ENCODE measurements at places on chromosomes 11 and 22. TPM values are rescaled to one million over a fixed set of nuclear protein-coding genes. Genes with fewer than 3 reads are reported as not detected.

Gene GPHA2
- polyA plus RNA-seq: not detected

Gene DYNC2H1
- 1.1 TPM for polyA plus RNA-seq

GRCh38 chr22:50146439-50147238 is 23.9 kb upstream of the PANX2 start:
- no peak for DNase-seq

Gene KLHDC7B
- 4.3 TPM for polyA plus RNA-seq

Gene VWCE
- not detected for polyA plus RNA-seq

- no peak for DNase-seq
Observed at GRCh38 chr11:116043857-116044256, 539.6 kb upstream of the CADM1 start.

- DNase-seq: no peak
Observed at GRCh38 chr11:120186774-120187591, 23.8 kb upstream of the OAF start.

Gene WNT11
- polyA plus RNA-seq: 0.16 TPM

DNA sequence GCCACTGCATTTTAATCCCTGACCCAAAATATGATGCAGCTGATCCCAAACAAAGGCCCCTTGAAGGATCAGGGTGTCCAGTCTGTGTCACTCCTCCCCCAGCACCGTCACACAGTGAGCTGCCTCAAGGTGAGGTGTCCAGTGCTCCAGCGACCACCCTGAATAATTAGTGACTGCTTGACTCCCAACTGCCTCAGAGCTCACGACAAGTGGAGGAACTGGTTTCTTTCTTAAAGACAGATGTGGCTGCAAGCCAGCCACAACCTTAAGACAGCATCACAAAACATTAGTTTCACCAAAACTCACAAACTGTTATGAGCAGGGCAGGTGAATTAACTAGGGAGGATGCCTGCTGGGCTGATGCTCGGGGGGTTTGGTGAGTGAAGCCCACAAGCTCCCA is 74.6 kb downstream of the PIWIL3 start:
- DNase-seq: no peak

Gene PLAAT4
- 416 TPM for polyA plus RNA-seq

GRCh38 chr11:71086687-71087258 is 165.6 kb downstream of the SHANK2 start:
- DNase-seq: no peak

Gene CLMP
- polyA plus RNA-seq: 0.41 TPM

DNA sequence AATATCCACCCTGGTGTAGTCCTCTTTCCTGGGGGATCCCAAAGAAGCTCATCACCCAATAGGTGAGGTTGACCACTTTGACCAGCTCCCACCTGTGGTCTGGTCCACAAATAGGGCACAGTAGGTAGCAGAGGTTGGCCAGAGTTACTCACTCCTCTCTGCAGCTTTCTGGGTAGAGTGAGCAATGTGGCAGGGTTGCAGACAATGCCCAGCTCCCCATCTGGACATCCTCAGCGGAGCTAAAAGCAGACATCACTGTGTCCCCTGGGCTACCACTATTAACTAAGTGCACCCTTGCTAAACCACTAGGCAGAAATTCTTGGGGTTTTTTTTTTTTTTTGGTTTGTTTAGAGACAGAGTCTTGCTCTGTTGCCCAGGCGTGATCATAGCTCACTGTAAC is 48.4 kb upstream of the TP53I11 start:
- no peak for DNase-seq

Gene SEC14L6
- not detected for polyA plus RNA-seq

- no peak for DNase-seq
Observed at GRCh38 chr11:44301564-44302271, 8.2 kb downstream of the ALX4 start.

Gene MMP8
- polyA plus RNA-seq: not detected

DNA sequence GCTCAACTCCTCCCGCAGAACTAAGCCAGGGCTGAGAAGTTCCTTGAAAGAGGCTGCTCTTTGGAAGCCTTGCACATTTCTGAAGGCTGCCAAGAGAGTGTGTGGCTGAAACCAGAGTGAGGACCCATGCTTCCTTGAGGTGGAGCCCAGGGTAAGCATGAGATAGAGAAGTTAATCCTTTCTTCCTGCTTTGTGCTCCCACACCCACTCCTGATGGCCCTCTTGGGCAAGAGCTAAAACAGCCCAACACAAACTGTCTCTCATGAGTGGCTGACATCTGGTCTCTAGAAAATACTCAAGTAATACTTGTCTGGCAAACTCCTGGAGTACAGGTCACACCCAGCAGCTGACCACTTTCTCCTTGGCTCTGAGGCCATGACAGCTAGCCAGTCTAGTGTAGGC is 523.7 kb downstream of the INSC start:
- DNase-seq: no peak

GRCh38 chr22:30150212-30150611 is 69.9 kb downstream of the HORMAD2 start:
- DNase-seq: no peak

GRCh38 chr11:77410076-77410827 is 63.6 kb downstream of the PAK1 start:
- DNase-seq: no peak

DNA sequence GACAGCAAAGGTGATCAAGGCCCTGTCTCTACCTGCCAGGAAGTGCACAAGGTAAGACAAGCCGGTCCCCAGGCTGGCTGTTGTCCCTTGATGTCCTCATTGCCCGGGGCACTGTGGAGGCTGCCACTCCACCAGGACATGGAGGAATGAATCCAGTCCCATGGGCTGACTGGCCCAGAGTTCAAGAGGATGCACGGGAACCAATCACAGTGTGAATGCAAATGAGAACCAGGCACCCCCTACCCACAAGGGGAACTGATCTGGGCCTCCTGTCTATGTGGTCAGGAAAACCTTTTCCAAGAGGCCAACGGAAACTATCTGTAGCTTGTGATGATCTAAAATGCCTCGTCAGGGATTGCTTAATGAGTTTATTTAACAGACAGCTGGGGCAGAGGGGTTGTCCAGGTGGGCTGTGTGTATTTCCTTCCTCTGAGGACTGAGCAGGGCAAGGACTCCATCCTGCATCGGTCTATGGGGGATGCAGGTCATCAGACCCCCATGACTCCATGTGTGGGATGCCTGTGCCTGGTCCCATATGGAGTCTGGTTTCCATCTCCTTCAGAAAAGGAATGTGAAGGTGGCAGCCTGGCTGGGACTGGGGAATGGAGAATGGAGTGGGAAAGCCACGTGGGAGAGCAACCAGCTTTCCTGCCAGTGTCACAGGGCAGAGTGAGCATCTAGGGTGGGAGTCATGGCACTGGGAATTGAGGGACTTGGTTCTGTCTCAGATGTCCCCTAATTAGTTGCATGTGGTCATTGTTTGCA is 60.5 kb downstream of the CD82 start:
- DNase-seq: no peak

Gene ADAMTS15
- polyA plus RNA-seq: not detected

Gene ARHGEF17
- polyA plus RNA-seq: not detected

DNA sequence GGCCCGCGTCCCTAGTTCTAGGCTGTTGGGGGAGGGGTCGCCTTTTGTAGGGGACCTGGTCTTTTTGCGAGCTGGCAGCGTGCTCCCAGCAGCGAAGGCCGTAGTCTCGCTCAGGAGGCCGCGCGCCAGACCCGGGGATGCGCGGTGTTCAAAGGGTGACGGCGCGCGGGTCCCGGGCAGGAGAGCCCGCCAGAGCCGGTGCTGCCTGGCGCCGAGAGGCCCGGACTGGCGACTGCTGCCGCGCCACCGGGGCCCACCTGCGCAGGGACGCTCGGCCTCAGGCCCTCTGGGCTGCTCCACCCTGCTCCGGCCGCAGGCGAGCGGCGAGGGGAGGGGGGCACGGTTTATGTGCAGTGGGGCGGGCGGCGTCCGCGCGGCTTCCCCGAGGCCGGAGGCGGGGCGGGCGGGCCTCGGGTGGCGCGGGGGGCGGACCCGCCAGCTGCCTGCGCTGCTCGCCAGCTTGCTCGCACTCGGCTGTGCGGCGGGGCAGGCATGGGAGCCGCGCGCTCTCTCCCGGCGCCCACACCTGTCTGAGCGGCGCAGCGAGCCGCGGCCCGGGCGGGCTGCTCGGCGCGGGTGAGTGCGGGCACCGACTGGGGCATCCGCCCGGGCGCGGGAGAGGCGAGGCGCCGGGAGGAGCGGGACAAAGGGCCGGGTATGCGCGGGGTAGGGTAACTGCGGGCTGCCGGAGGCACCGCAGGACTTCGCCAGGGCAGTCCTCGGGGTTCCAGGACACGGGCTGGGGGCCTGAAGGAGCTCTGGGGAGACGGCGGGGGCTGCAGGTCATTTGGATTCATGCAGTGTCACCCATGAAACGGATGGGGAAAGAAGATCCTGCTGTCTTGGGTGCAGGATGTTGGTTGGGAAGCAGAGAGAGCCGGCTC is at the start of gene PRSS23:
Gene PRSS23, plus strand, starts transcription at position 467 of the 884 bp plus-strand sequence. CDS start 7,102 bp downstream, outside the sequence.
- no peak for DNase-seq

DNA sequence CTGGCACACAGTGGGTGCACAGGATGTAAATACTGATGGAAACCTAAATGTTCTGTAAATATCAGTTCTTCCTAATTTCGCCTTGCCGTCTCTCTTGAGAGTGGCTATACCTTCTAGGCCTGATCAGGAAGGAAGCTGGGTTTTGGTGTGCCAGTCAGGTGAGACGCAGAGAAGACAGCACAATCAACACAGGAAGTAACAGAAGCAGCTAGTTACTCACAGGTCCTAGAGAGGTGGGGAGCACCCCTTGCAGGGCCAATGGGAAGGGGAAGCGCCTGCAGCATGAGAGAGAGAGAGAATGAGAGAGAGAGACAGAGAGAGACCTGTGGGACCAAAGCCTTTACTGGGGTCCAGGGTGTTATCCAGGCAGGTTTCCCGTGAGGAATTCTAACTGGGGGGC is 80.8 kb downstream of the FBLN1 start:
- no peak for DNase-seq

- DNase-seq: no peak
Observed at GRCh38 chr22:37353839-37354238, 71.5 kb downstream of the CYTH4 start.

- no peak for DNase-seq
Observed at GRCh38 chr11:113077379-113077778, 116.2 kb downstream of the NCAM1 start.

Gene TMPRSS5
- not detected for polyA plus RNA-seq

- DNase-seq: no peak
Observed at GRCh38 chr11:33881651-33882503, 10.0 kb downstream of the LMO2 start.

GRCh38 chr22:24043958-24044357 is 32.9 kb downstream of the CABIN1 start:
- no peak for DNase-seq

Gene TRPM5
- polyA plus RNA-seq: not detected

Gene RIMBP3B
- polyA plus RNA-seq: 0.78 TPM

- DNase-seq: no peak
Observed at GRCh38 chr11:31059529-31059928, 310.0 kb downstream of the DCDC1 start.

DNA sequence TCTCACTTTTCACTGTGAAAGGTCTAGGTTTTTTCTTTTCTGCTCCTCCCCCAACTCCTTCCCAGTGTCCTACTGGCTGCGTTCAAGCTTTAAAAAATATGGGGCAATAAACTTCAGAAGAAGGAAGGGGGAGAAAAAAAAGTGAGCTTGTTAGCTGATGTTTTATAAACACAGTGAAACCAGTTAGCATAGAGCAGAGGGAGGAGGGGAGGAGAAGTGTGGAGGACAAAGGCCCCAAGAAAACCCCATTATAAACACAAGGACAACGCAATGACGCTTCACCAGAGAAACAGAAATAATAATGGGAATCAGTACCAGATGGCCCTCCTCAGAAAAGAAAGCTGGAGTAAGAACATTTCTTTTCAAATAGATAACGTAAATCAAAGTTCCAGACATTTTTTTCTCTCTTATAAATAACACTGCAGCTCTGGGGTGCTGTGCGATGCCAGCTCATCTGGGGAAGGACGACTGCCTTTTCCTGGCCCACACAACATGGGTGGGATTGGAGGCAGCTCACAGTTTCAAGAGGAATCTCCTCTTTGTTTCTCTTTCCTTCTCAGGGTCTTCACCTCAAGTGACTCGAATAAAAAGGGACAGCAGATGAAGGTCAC is 235.4 kb upstream of the NARS2 start:
- no peak for DNase-seq

Gene OR2D2
- polyA plus RNA-seq: not detected

DNA sequence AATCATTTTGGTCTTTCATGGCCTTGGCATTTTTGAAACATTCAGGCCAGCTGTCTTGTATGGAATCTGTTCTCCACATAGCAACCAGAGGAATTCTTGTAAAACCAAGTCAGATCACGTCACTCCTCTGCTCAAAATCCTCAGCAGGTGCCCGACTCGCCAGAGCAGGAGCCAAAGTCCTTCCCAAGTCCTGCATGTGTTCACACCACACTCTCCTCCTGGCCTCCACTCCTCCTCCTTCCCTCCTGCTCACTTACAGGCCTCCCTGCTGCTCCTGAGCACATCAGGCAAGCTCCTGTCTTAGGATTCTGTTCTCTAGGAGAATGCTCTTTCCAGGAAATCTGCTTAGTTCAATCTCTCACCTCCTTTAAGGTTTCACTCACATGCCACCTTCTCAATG is 6.9 kb upstream of the PSMC3 start:
- DNase-seq: no peak

Gene OR2AT4
- not detected for polyA plus RNA-seq

DNA sequence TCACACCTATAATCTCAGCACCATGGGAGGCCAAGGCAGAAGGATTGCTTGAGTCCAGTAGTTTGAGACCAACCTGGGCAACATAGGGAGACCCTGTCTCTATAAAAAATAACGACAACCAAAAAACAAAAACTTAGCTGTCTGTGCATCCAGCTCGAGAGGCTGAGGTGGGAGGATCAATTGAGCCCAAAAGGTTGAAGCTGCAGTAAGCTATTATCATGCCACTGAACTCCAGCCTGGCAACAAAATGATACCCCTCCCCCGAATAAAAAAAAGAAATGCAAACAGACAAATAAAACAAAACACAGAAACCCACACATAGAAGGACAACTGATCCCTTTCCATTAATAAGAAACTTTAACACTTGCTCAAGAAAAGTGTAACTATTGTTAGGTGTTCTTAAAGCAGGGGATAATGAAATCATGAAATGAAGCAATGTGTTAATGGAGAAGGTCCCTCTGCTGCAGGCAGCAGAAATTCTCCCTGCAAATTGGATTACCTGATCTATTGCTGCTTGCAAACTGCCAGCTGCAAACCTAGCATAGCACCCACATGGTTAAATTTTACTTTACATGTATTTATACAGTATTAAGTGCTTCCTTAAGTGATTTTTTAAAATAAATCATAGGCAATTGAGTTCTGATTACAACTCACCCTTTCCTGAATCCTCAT is 226.3 kb downstream of the SBF2 start:
- DNase-seq: no peak

- DNase-seq: no peak
Observed at GRCh38 chr11:98835335-98835734, 185.4 kb upstream of the CNTN5 start.

- DNase-seq: no peak
Observed at GRCh38 chr11:27603376-27603990, 96.8 kb downstream of the BDNF start.

Gene PGA3
- not detected for polyA plus RNA-seq

DNA sequence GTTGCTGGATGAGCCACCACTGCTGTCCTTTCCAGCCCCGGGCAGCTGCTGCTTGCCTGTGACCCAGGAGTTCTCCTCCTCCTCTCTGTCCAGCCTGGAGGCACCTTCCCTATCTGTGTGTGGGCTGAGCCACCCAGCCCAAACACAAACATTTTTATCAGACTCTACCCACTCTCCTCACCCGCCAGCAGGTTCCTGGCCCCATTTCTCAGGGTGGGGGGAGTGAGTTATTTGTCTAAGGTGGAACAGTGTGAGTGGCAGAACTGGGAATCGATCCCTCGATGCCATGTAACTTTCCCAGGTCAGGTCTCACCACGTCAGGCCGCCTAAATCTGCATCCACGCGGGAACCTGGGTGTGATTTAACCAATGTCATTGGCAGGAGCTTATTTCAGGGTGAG is 20.8 kb upstream of the SMIM38 start:
- DNase-seq: no peak

Gene TRAF6
- 10.3 TPM for polyA plus RNA-seq
